ENCODE measurements at places on chromosomes 1 and 21.

GRCh38 chr1:210830034-210831028 lies 303.6 kb downstream of the KCNH1 start:
- no peak for DNase-seq

GRCh38 chr1:66253330-66253921 lies 280.5 kb upstream of the SGIP1 start:
- no peak for DNase-seq

- no peak for DNase-seq
Observed at GRCh38 chr1:63173161-63173560, 149.2 kb upstream of the FOXD3 start.

- no peak for DNase-seq
Observed at GRCh38 chr1:157704878-157705277, 4.3 kb upstream of the FCRL3 start.

GRCh38 chr1:17587693-17588047 lies 48.2 kb downstream of the ARHGEF10L start:
- no peak for DNase-seq

- DNase-seq: no peak
Observed at GRCh38 chr21:39386194-39386593, 37.3 kb upstream of the HMGN1 start.

DNA sequence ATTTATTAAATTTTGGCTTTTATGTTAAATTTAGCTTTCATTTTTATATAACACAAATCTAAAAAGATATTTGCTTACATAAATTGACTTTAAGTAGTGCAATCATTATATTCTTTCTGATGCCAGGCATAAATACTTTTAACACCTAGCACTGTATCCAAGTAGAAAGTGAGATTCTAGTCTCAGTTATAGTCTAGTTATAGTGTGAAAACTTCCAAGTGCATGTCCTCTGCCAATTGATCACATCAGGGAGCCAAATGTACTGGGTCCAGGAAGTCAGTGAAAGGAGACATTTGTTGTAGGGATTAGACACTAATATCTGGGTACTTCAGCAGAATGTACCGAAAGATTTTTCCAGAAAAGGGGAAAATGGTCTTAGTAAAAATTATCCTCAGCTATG lies 290.7 kb upstream of the ZRANB2 start:
- DNase-seq: no peak

DNA sequence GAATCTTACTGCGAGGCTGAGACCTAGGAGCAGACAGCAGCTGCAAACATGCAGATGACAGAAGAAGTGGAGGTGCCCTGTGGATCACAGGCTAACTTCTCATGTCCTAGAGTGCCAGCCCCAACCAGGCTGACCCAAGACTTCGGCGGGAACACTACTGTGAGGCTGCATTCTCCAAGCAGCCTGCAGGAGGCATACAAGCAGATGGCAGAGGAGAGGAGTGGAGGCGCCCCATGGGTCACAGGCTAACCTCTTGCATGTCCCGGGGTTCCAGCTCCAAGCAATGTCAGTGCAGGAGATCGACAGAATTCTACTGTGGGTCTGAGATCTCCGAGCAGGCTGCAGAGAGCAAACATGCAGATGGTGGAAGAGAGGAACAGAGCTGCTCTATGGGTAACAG lies 98.1 kb upstream of the ZNF678 start:
- no peak for DNase-seq

GRCh38 chr21:41328660-41329607 lies 12.3 kb downstream of the FAM3B start:
- no peak for DNase-seq

DNA sequence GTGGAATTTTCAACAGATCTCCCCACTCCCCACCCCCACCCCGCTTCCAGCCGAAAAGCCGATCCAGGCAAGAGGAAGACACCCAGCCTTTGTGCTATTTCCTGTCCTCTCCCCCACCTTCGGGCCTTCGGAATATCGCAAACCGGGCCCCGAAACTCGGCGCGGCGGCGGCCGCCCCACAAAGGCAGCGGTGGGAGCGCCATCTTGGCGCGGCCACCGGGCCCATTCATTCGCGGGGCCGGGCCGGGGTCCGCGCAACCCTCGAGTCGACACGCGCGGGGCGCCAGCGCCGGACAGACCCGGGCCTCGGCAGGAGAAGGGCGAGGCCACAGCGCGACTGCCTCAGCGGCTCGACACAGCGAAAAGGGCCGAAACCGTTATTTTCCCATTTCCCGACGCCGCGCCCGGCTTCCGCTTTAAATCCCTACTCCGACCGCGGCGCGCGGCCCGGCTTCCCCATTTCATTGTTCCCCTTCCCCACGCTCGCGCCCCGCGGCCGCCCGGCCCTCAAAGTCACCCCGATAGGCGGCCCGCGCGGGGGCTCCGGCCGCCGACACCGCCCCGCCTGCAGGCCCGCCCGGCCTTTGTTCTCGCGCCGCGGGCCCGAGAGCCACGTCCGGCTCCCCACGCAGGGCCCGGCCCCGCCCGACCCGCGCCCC lies 911 bp downstream of the GNB1 start:
- DNase-seq: no peak

- no peak for DNase-seq
Observed at GRCh38 chr1:221448585-221449175, 293.2 kb downstream of the DUSP10 start.

DNA sequence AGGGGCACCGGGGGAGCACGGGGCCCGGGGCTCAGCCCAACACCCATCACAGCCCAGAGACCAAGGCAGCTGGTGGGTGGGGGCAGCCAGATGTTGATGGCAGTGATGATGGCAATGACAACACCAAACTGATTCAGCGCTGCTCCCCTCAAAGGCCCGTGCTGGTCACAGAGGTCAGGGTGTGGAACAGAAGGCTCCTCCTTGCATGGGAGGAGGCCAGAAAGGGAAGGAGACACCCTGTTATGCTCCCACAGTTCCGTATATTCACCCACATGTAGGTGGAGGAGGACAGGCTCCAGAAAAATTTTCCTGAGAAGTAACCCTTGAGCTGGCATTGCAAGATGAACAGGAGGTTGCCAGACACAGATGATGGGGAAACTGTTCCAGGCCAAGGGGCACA lies 414 bp downstream of the GUCA2B start:
- DNase-seq: no peak

DNA sequence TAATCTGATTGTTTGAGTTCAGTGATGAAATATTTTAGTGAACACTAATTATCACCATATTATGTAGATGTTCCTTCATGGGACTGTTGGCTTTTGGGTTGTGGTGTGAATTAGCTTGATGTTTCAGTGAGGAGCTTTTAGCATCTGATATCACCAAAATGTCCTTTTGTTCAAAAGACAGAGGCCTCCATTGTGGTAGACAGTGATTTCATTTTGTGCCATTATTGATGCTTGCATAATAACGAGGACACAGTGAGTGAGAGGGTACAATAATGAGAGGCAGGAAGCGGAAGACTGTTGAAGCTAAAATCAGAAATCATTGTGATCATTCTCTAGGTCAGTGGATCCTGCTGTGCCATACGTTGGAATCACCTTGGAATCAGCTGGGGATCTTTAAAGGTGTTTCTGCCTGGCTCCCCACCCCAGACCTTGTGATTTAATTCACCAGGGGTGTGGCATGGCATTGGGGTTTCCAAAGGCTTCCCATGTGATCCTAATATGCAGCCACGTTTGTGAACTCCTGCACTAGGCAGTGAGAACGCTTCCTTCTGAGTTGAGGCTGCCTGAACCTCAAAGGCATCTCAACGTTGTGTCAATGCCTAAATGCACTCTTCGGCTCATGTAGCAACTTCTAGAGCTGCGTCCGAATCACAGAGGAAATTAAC lies 82.1 kb upstream of the KIF1B start:
- no peak for DNase-seq

- no peak for DNase-seq
Observed at GRCh38 chr1:12166834-12167492, at the start of gene TNFRSF1B. TSS of gene TNFRSF1B (plus strand) at chr1:12166991. CDS start at chr1:12167092, 101 bp downstream.

- DNase-seq: no peak
Observed at GRCh38 chr1:160032165-160032820, 503 bp upstream of the PIGM start.

GRCh38 chr21:34824314-34824713 lies 155.5 kb downstream of the CLIC6 start:
- no peak for DNase-seq

GRCh38 chr1:145824499-145824842 lies 471 bp downstream of the POLR3C start:
- no peak for DNase-seq

- no peak for DNase-seq
Observed at GRCh38 chr1:162485236-162485635, 12.4 kb upstream of the UHMK1 start.

GRCh38 chr1:116875391-116875790 lies 34.3 kb upstream of the PTGFRN start:
- DNase-seq: no peak

DNA sequence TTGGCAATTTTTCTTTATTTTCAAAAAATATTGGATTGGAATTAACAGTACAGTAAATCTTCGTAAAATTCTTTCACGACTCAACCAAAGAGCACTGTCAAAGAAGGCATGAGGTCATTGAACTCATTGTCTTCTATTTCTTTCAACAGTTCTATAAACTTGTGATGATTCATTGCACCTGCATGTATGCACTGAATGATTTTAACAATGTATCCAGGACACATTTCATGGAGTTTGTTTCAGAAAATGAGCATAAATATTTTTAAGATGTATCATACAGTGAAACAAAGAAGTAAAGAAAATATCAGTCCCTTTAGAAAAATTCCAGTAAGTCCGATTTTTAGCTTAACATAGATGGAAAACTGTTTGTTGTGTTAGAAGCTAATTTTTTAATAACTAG lies 33.6 kb upstream of the CD34 start:
- DNase-seq: no peak

DNA sequence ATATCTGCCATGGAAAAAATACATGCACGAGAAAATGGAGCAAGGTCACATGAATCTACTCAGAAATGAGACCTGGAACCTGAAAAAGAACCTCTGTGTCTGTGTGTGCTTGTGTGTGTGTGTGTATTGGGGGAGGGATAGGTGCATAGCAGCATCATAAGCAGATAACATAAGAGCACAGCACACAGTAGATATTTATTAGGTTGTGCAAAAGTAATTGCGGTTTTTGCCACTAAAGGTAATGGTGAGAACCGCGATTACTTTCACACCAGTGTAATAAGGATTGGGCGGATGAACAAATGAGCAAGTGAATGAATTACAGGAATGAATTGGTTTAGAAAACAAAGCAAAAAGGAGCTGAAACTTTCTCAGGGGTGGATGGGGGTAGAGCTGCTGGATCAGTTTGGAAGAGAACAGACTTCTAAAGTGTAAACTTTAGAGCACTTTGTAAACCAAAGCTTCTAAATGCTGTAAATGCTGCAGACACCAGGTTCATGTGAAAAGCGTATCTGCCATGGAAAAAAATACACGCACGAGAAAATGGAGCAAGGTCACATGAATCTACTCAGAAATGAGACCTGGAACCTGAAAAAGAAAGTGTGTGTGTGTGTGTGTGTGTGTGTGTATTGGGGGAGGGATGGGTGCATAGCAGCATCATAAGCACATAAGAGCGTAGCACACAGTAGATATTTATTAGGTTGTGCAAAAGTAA lies 156.9 kb downstream of the TOMM20 start:
- no peak for DNase-seq

- DNase-seq: no peak
Observed at GRCh38 chr1:208631092-208631491, 386.9 kb upstream of the PLXNA2 start.

GRCh38 chr1:76854255-76854654 lies 13.0 kb upstream of the ST6GALNAC5 start:
- no peak for DNase-seq

- no peak for DNase-seq
Observed at GRCh38 chr1:14876747-14877146, 276.8 kb upstream of the TMEM51 start.

DNA sequence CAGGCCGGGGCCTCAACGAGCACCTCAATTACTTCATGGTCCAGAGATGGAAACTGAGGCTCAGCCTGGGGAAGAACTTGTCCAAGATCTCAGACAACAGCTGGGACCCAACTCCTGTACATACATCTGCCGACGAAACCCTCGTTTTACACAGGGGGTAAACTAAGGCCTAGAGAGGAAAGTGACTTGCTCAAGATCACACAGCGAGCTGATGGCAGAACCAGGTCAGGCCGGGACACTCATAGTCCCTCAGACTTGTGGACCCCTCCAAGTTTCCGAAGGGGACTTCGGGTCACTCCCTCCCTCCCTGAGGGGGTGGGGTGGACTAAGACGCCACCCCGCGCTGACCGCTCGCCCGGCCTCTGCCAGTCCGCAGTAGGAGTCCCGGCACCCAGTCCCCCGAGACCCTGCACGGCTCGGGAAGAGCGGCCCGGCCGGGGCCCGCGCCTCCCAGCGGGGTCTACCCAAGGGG lies 430 bp downstream of the WASF2 start:
- DNase-seq: no peak

DNA sequence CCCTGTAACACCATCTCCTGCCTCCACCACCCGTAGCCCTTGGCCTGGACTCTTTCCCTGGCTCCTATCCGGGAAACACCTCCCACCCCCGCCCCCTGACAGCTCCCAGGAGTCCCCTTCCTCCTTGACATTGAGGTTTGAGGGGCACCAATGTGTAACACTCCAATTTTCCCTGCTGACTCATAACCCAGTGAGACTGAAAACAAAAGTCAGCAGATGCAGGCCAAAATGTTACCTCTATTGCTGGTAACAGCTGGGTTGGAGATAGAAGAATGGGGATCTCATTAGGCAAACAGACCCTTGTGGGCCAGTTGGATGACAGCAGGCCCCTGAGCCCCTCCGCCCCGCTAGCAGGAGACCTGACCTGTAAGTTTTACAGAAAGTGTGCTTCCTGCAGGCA lies 237.2 kb downstream of the KAZN start:
- DNase-seq: no peak

- no peak for DNase-seq
Observed at GRCh38 chr1:19661721-19662228, 2.9 kb upstream of the HTR6 start.

- no peak for DNase-seq
Observed at GRCh38 chr1:170267317-170267716, 121.6 kb downstream of the NTMT2 start.

GRCh38 chr1:204410688-204411450 lies 748 bp downstream of the PPP1R15B start:
- DNase-seq: no peak

DNA sequence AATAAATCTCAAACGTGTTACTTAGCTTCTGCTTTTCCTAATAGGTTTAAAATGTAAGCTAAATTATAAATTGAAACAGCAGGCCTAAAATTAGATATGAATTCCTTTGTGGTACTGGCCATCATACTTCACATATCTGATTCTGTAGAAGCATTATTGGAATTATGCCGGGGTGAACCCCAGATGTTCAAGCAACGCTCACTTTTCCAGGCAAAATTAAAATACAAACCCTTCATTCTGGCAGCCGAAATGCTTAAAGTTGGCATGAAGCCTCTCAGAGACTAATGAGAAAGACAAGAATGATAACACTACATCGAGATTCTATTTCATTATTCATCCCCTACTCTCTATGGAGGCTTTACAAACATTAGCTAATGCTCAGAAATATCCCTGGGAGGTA lies 1352.7 kb upstream of the ADGRL2 start:
- DNase-seq: no peak

GRCh38 chr1:209805875-209806760 lies at the start of gene IRF6:
TSS of gene IRF6 (minus strand) at chr1:209806142. CDS start at chr1:209801413, 4,729 bp downstream.
- DNase-seq: no peak

GRCh38 chr1:3000214-3000613 lies 21.1 kb upstream of the ACTRT2 start:
- DNase-seq: no peak

GRCh38 chr1:59730759-59731478 lies 83.8 kb upstream of the HOOK1 start:
- DNase-seq: no peak

GRCh38 chr1:223125766-223126165 lies 17.3 kb downstream of the TLR5 start:
- no peak for DNase-seq

- DNase-seq: no peak
Observed at GRCh38 chr1:167543199-167543990, 10.2 kb downstream of the CREG1 start.

All from stimulated activated CD4-positive, alpha-beta T cell treated with anti-CD3 and anti-CD28 coated beads, Interleukin-15, amount 100 ng/mL, for 48 hours (primary cell).